ENCODE measurements at places on chromosomes 11 and 22. TPM values are rescaled to one million over a fixed set of nuclear protein-coding genes. Genes with fewer than 3 reads are reported as not detected.

DNA sequence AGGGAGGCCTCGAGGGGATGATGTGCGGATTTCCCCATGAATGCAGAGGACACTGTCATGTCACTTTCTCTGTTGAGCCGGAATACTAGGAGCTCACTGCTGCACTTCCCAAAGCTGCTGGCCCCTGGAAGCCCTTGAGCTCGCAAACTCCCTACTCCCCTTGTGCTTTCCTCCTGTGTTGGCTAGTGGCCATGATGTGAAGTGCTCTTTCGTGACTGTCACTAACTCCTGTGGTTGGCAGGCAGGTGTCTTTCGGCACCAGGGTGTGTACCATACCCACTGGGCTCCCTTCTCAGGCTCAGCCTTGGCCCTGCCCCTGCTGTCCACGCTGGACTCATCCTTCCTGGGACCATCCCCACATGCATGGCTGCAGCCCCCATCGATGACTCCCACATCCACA is 86.2 kb downstream of the BTBD10 start:
- DNase-seq: no peak
- peaks cover 14% of the 10 kb centered on the region for H3K36me3 ChIP-seq
- H3K27ac ChIP-seq: no peak overlapping the region
- no peak overlapping the region for H3K4me3 ChIP-seq
- H3K4me1 ChIP-seq: no peaks in the 10 kb centered on the region
- no peaks in the 10 kb centered on the region for H3K27me3 ChIP-seq

GRCh38 chr22:48352086-48352911 is 1475.4 kb downstream of the BRD1 start:
- DNase-seq: no peak
- no peak overlapping the region for H3K4me3 ChIP-seq
- H3K36me3 ChIP-seq: no peaks in the 10 kb centered on the region
- H3K4me1 ChIP-seq: no peaks in the 10 kb centered on the region
- no peak overlapping the region for H3K27ac ChIP-seq

GRCh38 chr11:27497284-27497866 is 9.2 kb downstream of the LIN7C start:
- H3K36me3 ChIP-seq: peaks cover 2% of the 10 kb centered on the region
- H3K4me1 ChIP-seq: peaks cover 13% of the 10 kb centered on the region
- H3K27me3 ChIP-seq: no peaks in the 10 kb centered on the region
- H3K4me3 ChIP-seq: no peak overlapping the region
- H3K27ac ChIP-seq: no peak overlapping the region
- DNase-seq: no peak

- no peaks in the 10 kb centered on the region for H3K36me3 ChIP-seq
- no peak for DNase-seq
- H3K27ac ChIP-seq: no peak overlapping the region
- no peaks in the 10 kb centered on the region for H3K27me3 ChIP-seq
These were observed 11.0 kb upstream of the SPDYC start for GRCh38 chr11:65159012-65159411.

DNA sequence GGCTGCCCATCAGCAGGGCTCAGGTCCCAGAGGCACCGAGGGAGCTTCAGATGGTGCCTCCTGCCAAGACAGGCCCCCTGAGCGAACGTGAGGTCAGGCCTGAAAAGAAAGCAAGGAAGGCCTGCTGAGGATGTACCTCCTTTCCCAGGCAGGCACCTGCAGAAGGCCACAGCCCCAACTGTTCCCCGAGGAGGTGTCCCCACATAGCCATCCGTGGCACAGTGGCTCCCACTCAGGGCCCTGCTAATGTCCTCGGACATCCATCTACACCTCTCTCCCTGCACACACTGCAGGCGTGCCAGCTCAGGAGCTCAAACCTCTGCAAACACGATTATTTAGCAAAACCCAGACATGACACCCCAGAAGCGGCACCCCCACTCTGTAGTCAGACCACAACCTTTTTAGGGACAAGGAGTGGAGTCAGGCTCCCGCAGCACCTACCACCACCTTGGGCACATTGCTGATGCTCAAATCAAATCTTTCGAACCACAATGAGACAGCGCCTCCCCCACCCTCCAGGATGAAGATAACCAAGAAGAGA is 36.9 kb downstream of the SHANK2 start:
- no peak overlapping the region for H3K4me3 ChIP-seq
- DNase-seq: no peak
- H3K4me1 ChIP-seq: no peaks in the 10 kb centered on the region
- no peaks in the 10 kb centered on the region for H3K36me3 ChIP-seq
- H3K27ac ChIP-seq: no peak overlapping the region

DNA sequence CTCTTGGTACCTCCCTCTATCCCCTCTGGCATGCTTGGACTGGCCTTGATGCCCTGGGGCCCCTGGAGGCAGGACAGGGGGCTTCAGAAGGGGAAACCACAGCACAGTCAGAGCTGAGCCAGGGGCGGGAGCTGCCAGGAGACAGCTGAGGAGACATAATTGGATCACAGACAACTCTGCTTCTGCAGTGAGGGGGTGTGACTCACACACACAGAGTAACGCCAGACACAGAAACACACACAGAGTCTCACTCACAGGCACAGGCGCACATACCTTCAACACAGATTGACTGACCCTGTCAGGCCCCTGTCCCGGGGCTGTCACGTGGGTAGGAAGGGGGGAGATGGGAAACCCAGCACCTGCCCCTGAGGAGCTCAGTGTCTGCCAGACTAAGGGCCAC is 20.6 kb downstream of the STARD10 start:
- no peaks in the 10 kb centered on the region for H3K27me3 ChIP-seq
- H3K4me1 ChIP-seq: peaks cover 2% of the 10 kb centered on the region
- no peak for DNase-seq
- no peak overlapping the region for H3K27ac ChIP-seq
- H3K36me3 ChIP-seq: no peaks in the 10 kb centered on the region

Gene PATE4
- total RNA-seq: not detected
